ENCODE measurements at places on chromosomes 5 and 9.

DNA sequence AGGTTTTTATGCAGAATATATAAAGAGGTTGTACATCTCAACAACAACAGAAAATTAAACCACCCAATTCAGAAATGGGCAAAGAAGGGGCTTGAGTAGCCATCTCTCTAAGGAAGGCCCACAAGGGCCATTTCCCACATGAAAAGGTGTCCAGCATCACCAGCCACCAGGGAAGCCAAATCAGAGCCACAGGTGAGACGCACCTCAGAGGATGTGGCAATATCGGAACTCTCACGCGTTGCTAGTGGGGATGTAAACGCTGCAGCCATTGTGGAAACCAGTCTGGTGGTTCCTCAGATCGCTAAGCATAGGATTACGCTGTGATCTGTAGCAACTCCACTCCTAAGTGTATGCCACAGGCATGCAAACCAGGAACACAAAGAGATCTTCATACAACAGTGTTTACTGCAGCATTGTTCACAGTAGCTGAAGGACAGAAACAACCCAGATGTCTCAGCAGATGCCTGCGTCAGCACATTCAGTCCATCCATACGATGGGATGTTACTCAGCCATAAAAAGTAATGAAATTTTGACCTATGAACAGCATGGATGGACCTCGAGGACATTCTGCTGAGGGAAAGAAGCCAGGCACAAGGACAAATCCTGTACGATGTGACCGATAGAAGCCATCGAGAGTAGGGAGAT lies 84.3 kb upstream of the CACNA1B start:
- no peak for DNase-seq

DNA sequence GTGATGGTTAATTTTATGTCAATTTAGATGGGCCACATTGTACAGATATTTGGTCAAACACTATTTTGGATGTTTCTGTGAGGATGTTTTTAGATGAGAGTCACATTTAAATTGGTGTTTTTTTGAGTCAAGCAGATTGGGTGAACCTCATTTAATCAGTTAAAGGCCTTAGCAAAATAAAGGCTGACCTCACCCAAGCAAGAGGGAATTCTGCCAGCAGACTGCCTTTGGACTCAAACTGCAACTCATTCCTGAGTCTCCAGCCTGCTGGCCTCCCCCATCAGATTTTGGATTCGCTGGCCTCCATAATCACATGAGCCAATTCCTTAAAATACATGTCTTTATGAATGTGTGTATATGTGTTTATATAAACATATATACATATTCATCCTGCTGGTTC lies 282.7 kb upstream of the POU5F2 start:
- DNase-seq, result no peak

- no peak for DNase-seq
These were observed 20.4 kb upstream of the RFK start for GRCh38 chr9:76414661-76415060.

DNA sequence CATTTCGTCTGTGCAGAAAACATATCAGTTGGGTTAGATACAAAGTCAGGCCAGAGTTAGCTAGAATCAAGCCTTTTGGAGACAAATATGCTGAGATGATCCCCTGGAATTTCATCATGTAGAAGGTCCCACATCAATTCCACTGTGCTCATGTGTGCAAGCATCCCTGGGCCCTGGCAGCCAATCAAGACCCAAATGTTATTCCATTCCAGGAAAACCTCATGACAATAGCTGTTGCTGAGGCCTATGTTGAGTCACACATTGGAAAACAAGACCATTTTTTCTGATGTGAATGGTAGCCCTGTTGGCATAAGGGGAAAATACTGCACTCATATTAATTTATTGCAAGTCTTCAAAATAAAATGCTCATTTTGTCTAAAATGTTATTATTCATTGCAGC lies 11.5 kb downstream of the SPOCK1 start:
- DNase-seq, result no peak

Data from effector CD4-positive, alpha-beta T cell (primary cell).